Naive thymus-derived CD4-positive, alpha-beta T cell (primary cell): ENCODE measurements at places on chromosomes 1 and 21. TPM values are rescaled to one million over a fixed set of nuclear protein-coding genes. Genes with fewer than 3 reads are reported as not detected.

DNA sequence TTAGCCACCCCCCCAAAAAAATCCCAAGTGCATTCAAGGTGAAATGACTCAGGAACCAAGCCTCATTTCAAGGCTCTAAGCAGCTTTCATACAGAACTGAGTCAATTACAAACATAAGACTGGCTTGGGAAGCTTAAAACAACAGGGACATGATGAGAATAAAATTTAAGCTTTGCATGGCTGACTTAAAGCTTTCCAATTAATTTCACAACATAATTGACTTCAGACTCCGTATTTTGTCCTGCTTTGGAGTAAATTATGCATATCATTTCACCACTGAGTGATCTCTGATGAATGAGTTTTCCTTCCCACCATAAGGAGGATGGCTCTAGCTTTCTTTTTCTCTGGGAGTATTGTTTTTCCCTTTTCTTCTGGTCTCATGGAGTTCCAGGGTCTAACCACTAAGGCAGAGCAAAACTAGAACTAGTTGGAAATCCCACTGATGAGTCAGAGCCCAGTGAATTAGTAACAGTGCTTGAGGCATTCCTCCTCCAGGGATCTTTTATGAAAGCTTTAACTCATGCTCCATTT, 72.8 kb downstream of the XCL2 start:
- H3K4me3 ChIP-seq = no peak overlapping the region
- no peaks in the 10 kb centered on the region for H3K36me3 ChIP-seq
- no peak for DNase-seq
- H3K4me1 ChIP-seq = peaks cover 51% of the 10 kb centered on the region
- H3K27me3 ChIP-seq = no peaks in the 10 kb centered on the region
- no peak overlapping the region for H3K27ac ChIP-seq

DNA sequence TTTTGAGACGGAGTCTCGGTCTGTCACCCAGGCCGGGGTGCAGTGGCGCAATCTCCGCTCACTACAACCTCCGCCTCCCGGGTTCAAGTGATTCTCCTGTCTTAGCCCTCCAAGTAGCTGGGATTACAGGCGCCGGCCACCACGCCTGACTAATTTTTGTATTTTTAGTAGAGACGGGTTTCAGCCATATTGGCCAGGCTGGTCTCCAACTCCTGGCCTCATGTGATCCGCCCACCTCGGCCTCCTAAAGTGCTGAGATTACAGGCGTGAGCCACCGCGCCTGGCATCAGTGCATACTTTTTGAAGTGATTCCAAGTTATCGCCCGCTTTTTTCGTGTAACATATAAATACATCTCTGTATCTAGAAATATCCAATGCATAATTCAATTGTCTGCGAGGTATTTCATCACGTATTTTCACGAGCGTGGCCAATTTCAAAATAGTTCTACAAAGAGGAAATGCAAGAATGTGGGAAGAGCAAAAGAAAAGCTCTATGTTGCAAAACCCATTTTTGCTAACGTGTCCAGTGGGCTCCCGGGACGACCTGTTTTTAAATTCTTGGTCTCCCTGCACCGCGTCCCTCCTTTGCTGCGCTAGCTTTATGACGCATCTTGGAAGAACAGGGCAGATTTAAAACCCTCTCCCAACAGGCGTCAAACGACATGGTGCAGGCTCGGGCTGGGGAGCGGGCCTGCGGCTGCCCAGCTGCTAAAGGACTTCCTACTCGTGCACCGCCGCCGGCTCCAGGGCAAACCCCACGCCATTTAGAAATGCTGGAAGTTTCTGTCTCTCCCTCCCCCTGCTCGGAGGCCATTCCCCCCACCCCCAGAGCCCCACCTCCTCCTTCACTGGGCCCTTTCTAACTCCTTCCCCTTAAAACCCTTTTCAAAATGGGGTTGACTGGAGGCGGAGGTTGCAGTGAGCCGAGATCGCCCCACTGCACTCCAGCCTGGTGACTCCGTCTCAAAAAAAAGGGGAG, 923 bp upstream of the IFNGR2 start:
- H3K4me3 ChIP-seq = peak overlapping the region; percentile 37
- no peaks in the 10 kb centered on the region for H3K27me3 ChIP-seq
- H3K4me1 ChIP-seq = peaks cover 25% of the 10 kb centered on the region
- H3K27ac ChIP-seq = peak overlapping the region; percentile 72

GRCh38 chr1:223136086-223136485, 7.0 kb downstream of the TLR5 start:
- H3K4me1 ChIP-seq = peaks cover 4% of the 10 kb centered on the region
- no peak overlapping the region for H3K27ac ChIP-seq
- no peak overlapping the region for H3K4me3 ChIP-seq
- no peaks in the 10 kb centered on the region for H3K36me3 ChIP-seq
- no peak for DNase-seq

DNA sequence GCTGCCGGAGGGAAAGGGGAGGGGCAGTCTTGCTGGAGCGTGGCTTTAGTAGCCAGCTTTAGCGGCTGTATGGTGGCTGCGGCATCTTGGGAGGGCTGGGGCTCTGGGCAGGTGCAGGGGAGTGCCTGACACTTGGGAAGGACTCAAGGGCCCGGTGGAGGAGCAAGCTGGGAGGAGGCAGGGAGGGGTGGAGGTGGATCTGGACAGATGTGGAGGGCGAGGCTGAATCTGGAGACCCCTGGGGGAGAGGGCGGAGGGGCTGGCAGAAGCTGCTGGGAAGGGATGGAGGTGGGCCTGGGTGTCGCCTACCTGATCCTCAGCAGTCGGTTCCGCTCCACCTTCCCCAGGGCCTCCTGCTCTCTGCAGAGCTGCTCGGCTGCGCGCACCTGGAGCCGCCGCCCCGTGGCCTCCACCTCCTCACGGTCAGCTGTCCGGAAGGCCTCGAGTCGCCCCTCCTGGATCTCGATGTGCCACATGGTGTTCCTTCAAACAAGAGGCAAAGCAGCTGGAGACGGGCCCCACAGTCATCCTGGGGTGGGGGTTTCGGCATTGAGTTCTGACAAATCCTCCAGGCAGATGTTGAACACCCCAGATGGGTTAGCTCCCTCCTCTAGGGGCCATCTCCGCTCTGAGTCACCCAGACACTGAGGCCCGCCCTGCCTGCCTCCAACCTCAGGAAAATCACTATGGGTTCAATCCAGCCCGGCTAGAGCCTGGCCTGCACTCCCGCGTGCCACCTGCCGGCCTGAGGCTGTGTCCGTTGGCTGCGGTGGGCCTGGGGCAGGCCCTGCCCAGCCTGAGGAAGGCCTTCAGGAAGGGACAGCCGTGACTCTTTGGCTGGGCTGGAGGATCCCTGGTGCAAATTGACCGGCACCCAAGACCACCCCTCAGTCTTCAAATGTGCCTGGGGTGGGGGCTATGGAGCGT, 29.6 kb downstream of the CFAP74 start:
- no peaks in the 10 kb centered on the region for H3K4me1 ChIP-seq
- H3K36me3 ChIP-seq = no peaks in the 10 kb centered on the region
- H3K27me3 ChIP-seq = no peaks in the 10 kb centered on the region
- H3K27ac ChIP-seq = no peak overlapping the region

- no peaks in the 10 kb centered on the region for H3K4me1 ChIP-seq
- no peak overlapping the region for H3K27ac ChIP-seq
- H3K27me3 ChIP-seq = no peaks in the 10 kb centered on the region
- DNase-seq = no peak
- no peaks in the 10 kb centered on the region for H3K36me3 ChIP-seq
Observed at GRCh38 chr1:168112673-168113305, 23.9 kb downstream of the GPR161 start.

- no peaks in the 10 kb centered on the region for H3K36me3 ChIP-seq
- no peak overlapping the region for H3K27ac ChIP-seq
- H3K4me1 ChIP-seq = peaks cover 24% of the 10 kb centered on the region
- H3K27me3 ChIP-seq = no peaks in the 10 kb centered on the region
- no peak overlapping the region for H3K4me3 ChIP-seq
- no peak for DNase-seq
Observed at GRCh38 chr1:151942882-151943281, 33.6 kb upstream of the THEM4 start.

DNA sequence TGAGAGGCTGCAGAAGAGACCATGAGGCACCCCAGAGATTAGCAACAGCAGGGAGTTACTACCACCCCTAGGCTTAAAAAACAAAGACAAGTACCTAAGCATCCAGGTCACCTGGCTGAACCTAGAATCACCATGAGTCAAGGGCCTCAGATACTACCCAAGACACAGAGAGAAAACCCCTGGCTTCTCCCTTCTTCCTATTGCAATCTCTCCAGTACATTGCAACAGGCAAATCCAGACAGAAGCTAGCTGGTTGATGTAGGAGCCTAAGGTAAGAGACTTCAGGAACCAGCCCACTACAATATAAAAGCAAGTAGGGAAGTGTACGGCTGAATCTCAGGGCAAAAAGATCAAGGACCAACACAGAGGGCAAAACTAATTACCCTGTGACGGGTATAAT, 367.2 kb downstream of the PLPP3 start:
- H3K36me3 ChIP-seq = no peaks in the 10 kb centered on the region
- H3K27ac ChIP-seq = no peak overlapping the region
- no peaks in the 10 kb centered on the region for H3K4me1 ChIP-seq
- H3K27me3 ChIP-seq = no peaks in the 10 kb centered on the region
- H3K4me3 ChIP-seq = no peak overlapping the region

GRCh38 chr1:223547316-223548114, 118.0 kb downstream of the CAPN8 start:
- H3K4me1 ChIP-seq = no peaks in the 10 kb centered on the region
- H3K27me3 ChIP-seq = no peaks in the 10 kb centered on the region
- no peak for DNase-seq
- no peak overlapping the region for H3K4me3 ChIP-seq

GRCh38 chr1:109392037-109392787, 5.5 kb downstream of the SORT1 start:
- no peaks in the 10 kb centered on the region for H3K36me3 ChIP-seq
- peaks cover 6% of the 10 kb centered on the region for H3K4me1 ChIP-seq
- no peak overlapping the region for H3K4me3 ChIP-seq
- H3K27me3 ChIP-seq = no peaks in the 10 kb centered on the region
- DNase-seq = no peak
- H3K27ac ChIP-seq = no peak overlapping the region

DNA sequence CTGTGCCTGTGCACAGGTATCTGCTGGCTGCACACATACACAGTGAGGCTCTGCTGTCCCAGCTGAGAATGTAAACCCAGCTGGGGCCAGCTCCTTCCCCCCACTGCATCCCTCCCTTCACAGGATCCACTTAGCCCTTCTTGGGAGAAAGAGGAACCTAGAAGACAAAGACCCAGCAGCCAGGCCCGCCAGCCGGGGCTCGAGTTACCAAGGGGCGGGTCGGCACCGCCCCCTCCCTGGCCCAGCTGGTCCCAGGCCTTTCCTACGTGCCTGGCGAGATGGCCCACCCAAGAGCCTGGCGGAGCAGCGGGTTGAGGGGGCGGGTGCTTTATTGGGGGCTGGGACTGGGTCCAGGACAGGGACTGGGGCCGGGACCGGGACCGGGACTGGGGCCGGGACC, 2.1 kb downstream of the SH3BGRL3 start:
- no peak for DNase-seq
- H3K27me3 ChIP-seq = no peaks in the 10 kb centered on the region
- peaks cover 22% of the 10 kb centered on the region for H3K36me3 ChIP-seq
- peak overlapping the region; percentile 86 for H3K27ac ChIP-seq
- peaks cover 87% of the 10 kb centered on the region for H3K4me1 ChIP-seq

DNA sequence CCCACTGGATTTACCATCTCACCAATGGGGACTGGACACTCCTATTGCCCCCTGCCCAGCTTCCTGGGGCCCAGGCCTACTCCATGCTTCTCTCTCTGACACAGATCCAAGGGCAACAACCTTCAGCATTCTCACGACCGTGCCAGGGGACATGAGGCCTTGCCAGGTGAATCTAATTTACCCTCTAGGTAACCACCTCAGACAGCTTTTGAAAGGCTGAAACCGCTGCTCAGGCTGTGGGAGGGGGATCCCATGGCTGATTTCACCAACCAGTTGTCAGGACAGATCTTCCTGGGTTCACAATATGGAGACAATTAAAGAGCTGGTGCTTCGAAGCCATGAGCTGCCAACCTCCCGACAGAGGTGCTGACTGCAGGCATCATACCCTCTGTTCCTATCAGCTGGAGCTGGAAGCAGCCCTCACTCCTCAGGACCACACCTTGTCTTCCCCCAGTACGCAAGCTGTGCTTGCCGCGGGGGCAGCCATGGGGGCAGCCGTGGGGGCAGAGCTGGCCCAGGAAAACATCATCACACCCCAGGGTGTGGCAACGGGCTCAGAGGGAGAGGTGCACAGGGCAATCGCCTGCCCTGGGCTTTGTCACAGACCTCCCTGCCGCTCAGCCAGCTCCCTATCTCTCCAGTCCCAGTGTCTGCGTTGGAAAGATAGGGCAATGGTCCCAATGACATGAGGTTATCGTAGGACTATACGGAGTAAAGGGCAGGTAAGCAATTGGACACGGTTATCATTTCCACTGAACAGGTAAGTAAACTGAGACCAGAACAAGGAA, 120.2 kb downstream of the DMRTB1 start:
- H3K27ac ChIP-seq = no peak overlapping the region
- peaks cover 46% of the 10 kb centered on the region for H3K4me1 ChIP-seq
- no peak for DNase-seq

- H3K4me3 ChIP-seq = no peak overlapping the region
- no peaks in the 10 kb centered on the region for H3K27me3 ChIP-seq
- DNase-seq = no peak
- H3K4me1 ChIP-seq = no peaks in the 10 kb centered on the region
- no peaks in the 10 kb centered on the region for H3K36me3 ChIP-seq
Observed at GRCh38 chr1:5601516-5601915, 390.7 kb downstream of the NPHP4 start.

GRCh38 chr1:204495078-204495753, 611 bp upstream of the PIK3C2B start:
- H3K27ac ChIP-seq = peak overlapping the region; percentile 87
- peaks cover 23% of the 10 kb centered on the region for H3K4me1 ChIP-seq
- no peaks in the 10 kb centered on the region for H3K27me3 ChIP-seq

- H3K36me3 ChIP-seq = no peaks in the 10 kb centered on the region
- no peak overlapping the region for H3K27ac ChIP-seq
- H3K4me3 ChIP-seq = no peak overlapping the region
- H3K4me1 ChIP-seq = no peaks in the 10 kb centered on the region
Observed at GRCh38 chr1:221801773-221802516, 60.1 kb upstream of the DUSP10 start.

DNA sequence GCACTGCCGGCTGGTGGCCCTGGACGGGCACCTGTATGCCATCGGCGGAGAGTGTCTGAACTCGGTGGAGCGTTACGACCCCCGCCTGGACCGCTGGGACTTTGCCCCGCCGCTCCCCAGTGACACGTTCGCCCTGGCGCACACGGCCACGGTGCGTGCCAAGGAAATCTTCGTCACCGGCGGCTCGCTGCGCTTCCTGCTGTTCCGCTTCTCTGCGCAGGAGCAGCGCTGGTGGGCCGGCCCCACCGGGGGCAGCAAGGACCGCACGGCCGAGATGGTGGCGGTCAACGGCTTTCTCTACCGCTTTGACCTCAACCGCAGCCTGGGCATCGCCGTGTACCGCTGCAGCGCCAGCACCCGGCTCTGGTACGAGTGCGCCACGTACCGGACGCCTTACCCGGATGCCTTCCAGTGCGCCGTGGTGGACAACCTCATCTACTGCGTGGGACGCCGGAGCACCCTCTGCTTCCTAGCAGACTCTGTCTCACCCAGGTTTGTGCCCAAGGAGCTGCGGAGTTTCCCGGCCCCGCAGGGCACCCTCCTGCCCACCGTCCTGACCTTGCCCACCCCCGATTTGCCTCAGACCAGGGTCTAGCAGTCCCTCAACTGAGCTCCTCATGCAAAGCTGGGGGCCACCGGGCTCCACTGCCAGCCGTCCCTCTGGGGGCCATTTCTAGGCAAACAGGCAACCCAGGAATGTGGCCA, 2.1 kb downstream of the KLHDC7A start:
- no peak overlapping the region for H3K4me3 ChIP-seq
- DNase-seq = no peak
- H3K36me3 ChIP-seq = no peaks in the 10 kb centered on the region
- no peaks in the 10 kb centered on the region for H3K27me3 ChIP-seq
- no peak overlapping the region for H3K27ac ChIP-seq

Gene CAPN9
- total RNA-seq = not detected

Gene COL11A1
- total RNA-seq = not detected

Gene PTPN7
- total RNA-seq = 101 TPM

Gene C1orf53
- total RNA-seq = not detected
